NCI-H526 (cell line): ENCODE measurements at places on chromosomes 2 and 18.

DNA sequence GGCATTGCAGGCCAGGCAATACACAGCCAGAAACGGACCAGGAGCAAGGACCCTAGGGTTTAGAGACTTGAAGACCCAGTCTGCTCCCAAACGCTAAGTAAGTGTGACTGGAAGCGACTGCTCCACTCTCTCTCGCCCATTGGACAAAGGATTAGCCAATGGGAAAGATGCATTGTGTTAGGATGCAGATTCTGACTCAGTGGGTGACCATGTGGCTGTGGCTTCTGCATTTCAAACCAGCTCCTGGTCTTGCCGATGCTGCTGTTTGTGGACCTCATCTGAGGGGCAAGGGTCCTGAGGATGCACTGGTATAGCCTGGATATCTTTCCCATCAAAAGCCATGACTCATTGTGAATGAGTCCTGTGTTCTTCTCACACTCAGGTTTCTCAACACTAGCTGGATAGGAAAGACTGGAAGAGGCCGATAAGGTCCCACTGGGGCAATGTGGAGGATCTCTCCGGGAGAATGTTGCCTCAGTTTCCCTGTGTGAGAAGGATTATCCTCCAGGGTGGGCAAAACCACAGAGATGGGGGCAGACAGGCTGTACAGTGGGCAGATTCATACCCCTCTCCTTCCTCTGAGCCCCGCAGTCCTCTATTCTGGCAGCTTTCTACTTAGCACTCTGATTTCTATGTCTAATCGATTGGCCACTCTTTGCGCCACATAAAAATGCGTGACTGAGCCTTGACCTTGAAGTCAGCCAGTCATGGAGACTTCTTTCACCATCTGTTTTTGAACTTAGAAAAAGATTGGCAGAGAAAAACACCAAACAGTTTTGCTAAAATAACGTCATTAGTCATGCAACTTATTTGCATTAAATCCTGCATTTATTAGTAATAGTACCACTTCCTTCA, 257.1 kb downstream of the PRKCE start:
- DNase-seq = no peak

- DNase-seq = peak; percentile 19
These were observed 16.0 kb upstream of the CAB39 start for GRCh38 chr2:230696670-230697069.

DNA sequence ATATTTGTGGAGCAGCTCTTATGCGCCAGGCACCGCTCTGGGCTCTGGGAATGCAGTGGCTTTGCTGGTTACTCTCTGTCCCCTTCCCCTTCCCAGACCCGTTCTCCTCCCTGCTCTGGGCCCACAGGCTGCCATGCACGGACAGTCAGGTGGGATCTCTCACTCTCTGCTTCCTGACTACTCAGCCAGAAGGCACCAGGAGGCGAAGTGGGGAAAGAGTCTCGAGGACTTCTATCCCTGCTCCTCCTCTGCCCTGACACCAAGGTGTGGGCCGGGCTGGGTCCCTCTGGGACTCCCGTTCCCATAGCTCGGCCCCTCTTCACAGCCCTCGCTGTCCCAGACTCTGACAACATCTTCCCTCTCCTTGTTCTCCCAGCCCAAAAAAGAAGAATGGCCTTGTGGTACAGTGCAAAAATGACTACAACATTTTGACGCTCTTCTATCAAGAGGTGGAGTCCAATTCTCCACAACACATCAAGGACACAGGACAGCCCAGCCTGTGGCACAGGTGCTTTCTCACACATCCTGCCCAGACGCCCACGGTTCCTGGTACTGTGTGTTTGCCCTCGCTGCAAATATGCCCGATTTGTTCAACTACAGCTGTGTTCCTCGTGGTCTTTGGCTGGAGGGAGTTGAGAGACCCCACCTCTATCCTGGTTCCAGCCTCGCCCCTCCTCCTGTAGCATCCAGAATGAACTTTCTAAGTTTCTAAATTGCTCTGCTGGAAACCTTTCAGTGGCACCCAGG, 14.0 kb upstream of the DUSP2 start:
- no peak for DNase-seq

DNA sequence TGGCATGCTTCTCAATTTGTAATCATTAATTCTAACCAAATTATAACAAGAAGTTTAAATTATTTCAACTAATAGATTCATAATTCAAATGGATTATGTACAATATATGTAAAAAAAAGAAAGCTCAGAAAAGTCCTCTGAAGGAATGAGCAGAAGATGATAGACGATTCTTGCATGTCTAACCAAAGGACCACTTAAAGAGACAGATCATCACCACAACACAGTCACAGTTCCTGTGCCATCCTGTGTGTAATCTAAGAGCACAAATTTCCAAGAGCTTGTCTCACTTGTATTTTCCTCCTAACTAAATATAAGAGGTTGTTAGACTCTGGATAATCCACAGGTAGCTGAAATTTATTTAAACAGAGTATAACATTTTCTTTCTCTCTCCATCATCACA, 122.3 kb upstream of the CD226 start:
- DNase-seq = no peak

DNA sequence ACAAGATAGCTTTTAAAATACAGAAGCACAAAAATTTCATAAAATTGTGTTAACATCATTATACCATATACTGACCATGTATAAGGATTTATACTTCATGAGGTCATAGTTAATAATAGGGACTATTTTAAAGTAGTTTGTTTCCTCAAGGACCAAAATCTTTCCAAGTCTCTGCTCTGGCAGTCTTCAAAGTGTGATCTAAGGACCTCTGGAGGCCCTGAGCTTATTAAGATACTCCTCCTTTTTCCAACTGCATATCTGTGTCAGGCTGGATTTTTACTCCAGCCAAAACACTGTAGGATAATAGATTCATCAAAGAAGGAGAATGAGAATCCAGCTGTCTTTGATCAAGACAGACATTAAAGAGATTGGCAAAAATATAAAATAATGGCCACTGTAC, 1.7 kb upstream of the SCYGR2 start:
- DNase-seq = no peak

- peak; percentile 41 for DNase-seq
These were observed at the start of gene SCTR for GRCh38 chr2:119523952-119524694. SCTR (minus strand) TSS chr2:119524483; CDS start chr2:119524226, 257 bp downstream.

DNA sequence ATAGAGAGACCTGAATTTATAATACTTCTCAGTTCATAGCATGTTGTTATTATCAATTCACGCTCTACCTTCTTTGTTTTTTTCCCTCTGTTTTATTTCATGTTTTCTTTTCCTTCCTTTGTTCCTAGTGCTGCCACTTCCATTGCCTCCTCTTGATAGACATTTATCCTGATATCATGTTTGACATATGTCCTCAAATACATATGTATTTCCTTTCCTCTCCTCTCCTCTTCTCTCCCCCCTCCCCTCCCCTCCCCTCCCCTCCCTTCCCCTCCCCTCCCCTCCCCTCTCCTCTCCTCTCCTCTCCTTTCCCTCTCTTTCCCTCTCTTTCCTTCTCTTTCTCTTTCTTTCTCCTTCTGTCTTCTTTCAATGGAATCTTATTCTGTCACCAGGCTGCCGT, 67.8 kb downstream of the TDRD15 start:
- no peak for DNase-seq

GRCh38 chr2:45130736-45131135, 121.5 kb upstream of the SIX2 start:
- no peak for DNase-seq

- no peak for DNase-seq
These were observed 1853.7 kb upstream of the CELF4 start for GRCh38 chr18:39419315-39419714.

DNA sequence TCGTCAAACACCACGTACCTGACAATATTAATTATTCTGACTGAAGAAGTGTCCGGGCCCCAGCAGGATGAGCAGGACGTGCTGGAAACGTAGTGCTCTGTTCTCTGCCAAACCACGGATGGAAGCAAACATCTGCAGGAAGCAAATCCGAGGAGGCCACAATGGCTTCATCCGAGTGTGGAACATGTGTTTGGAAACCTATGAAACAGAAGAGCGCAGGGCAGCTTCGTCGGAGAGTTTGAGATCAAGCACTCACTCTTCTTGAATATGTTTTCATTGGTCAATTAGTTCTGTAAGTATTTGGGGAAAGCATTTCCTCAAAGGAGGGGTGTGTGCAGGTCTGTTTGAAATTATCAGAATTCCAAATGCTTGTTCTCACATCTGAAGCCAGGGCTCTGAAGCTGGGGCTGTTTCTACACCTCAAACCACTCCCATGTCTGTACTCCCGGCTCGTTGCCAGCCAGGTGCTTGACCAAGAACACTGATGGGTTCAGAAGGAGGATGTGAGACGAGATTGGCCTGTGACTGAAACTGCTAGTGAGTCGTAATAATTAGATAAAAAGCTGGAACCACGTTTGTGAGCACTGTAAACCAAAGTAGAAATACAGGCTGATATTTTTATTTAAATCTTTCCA, 356.6 kb upstream of the SALL3 start:
- no peak for DNase-seq

GRCh38 chr2:624551-625347, 52.5 kb downstream of the TMEM18 start:
- DNase-seq = no peak

- no peak for DNase-seq
These were observed 18.2 kb downstream of the AGAP1 start for GRCh38 chr2:235511751-235512698.

DNA sequence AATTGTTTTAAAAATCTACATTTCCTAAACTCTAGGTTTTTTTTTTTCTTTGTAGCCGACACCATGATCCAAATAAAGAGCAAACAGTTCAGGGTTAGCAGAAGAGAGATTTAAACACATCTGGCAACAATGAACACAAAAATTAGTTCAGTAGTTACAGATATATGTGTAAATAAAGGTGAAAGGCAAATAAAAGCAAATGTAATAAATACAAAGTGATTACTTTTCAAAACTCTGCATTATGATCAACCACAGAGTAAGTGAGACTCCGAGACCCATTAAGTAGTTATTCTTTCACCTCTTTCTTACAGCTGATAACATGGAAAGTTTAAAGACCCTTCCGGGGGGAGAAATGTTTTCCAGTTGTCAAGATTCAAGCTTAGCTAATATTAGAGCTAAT, 716 bp downstream of the CALCRL start:
- DNase-seq = no peak

DNA sequence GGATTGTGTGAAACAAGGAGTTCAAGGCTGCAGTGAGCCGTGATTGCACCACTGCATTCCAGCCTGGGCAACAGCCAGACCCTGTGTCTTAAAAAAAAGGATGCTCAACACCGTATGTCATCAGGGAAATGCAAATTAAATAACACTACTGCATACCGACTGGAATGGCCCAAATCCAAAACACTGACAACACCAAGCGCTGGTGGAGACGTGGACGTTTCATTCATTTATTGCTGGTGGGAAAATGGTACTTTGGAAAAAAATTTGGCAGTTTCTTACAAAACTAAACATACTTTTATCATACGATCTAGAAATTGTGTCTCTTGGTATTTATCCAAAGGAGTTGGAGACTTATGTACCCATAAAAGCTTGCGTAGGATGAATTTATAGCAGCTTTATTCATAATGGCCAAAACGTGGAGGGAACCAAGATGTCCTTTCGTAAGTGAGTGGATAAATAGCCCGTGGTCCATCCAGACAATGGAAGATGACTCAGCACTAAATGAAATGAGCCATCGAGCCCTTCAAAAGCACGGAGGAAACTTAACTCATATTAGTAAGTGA, 24.2 kb downstream of the NEU4 start:
- DNase-seq = no peak

GRCh38 chr2:176125772-176126054, 3.2 kb downstream of the HOXD9 start:
- DNase-seq = no peak

GRCh38 chr2:31729442-31730092, 148.8 kb upstream of the SRD5A2 start:
- DNase-seq = peak; percentile 69

- no peak for DNase-seq
These were observed 9.6 kb downstream of the GDF7 start for GRCh38 chr2:20676353-20677215.

- DNase-seq = no peak
These were observed 156.0 kb downstream of the TGIF1 start for GRCh38 chr18:3605954-3606443.

GRCh38 chr2:54724560-54725342, 1.3 kb downstream of the EML6 start:
- no peak for DNase-seq

- no peak for DNase-seq
These were observed 7.4 kb downstream of the THNSL2 start for GRCh38 chr2:88177556-88177955.

DNA sequence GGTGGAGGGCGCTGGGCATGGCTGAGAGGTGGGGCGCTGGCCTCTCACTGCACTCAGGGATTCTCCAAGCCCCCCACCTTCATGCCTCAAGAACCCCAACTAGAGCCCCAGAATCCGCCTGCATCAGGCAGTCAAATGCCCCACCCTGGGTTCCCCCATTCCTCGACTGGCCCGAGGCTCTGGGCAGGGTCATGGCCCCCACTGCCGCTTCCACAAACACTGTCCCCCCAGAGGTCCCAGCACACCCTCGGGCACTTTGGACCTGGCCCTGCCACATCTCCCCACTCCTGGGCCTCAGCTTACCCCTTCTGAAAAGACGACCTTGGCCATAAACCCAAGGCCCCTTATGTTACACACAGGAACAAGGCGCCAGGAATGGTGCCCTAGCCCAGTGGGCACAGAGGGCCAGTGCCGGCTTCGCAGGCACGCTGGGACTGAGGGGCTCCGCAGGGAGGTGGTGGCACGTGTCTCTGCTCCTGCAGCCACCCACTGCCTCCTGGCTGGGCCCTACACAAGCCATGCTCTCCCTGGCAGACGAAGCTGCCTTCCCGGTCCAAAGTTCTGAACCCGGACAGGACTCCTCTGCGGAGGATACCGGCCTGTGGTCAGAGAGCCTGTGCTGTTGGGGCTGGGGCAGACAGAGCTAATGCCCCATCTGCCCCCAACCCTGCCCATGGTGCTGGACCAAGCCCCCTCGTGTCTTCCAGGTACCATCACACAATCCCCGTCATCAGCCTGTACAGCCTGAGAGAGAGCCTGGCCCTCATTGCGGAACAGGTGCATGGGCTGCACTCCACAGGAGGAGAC, 6.8 kb downstream of the AGXT start:
- DNase-seq = no peak

- DNase-seq = no peak
These were observed 79.0 kb downstream of the ZAP70 start for GRCh38 chr2:97792416-97792815.

DNA sequence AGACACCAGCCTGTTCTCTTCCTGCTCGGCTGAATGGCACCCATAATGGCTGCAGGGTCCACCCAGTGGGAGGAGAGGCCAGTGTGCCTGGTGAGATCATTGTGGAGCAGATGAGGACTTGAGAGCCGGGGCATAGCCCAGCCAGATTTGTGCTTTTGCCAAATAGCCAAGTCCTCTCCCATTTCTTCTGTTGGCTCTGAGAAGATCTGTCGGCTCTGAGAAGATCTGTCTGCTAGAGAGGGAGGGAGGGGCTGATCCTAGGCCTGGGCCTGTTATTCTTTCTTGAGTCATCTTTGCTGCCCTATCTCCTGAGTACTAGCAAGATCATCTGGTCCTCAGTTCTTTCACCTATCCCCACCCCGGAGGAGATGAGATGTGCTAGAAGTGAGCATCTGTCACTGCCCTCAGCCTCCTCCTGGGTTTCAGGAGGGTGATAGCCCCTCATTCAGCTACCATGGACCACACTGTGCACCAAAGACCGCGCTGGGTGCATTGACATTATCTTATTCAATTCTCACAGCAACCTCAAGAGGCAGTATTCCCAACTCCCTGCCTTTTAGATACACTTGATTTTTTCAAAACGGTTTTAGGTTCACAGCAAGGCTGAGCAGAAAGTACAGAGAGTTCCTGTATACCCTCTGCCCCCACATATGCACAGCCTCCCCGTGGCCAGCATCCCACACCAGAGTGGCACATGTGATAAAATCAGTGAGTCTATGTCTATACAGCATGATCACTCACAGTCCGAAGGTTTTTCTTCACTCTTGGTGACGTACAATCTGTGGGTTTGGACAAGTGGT, 98.6 kb downstream of the CAPN13 start:
- DNase-seq = peak; percentile 43
